Mesothelial cell of epicardium (in vitro differentiated cells): ENCODE measurements at places on chromosomes 7 and 10.

DNA sequence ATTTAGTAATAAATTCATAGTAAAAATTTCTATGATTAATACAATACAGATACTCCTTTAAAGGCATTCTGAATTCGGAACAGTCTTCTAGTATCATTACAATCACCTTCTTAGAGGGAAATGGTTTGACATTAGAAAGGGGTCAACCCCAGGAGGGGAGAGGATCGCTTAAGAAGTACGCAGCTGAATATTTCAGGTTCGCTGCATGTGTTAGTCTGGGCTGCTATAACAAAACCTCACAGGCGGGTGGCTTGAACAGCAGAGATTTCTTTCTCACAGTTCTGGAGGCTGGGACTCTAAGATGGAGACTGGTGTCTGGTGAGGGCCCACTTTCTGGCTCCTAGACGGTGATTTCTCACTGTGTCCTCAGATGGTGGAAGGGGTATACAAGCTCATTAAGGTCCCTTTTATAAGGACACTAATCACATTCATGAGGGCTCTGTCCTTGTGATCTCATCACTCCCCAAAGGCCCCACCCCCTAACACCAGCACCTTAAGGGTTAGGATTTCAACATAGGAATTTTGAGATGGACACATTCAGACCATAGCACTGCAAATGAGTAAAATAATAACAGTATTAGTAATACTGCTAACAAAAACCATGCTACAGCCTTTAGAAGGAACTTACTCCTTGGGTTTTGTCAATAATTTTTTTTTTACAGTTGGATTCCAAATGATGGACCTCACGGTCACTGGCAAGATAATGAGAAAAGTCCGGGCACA lies 34.0 kb downstream of the GNA12 start:
- H3K4me1 ChIP-seq = peaks cover 31% of the 10 kb centered on the region
- H3K27ac ChIP-seq = no peak overlapping the region
- peaks cover 9% of the 10 kb centered on the region for H3K36me3 ChIP-seq
- H3K27me3 ChIP-seq = no peaks in the 10 kb centered on the region
- DNase-seq = no peak

DNA sequence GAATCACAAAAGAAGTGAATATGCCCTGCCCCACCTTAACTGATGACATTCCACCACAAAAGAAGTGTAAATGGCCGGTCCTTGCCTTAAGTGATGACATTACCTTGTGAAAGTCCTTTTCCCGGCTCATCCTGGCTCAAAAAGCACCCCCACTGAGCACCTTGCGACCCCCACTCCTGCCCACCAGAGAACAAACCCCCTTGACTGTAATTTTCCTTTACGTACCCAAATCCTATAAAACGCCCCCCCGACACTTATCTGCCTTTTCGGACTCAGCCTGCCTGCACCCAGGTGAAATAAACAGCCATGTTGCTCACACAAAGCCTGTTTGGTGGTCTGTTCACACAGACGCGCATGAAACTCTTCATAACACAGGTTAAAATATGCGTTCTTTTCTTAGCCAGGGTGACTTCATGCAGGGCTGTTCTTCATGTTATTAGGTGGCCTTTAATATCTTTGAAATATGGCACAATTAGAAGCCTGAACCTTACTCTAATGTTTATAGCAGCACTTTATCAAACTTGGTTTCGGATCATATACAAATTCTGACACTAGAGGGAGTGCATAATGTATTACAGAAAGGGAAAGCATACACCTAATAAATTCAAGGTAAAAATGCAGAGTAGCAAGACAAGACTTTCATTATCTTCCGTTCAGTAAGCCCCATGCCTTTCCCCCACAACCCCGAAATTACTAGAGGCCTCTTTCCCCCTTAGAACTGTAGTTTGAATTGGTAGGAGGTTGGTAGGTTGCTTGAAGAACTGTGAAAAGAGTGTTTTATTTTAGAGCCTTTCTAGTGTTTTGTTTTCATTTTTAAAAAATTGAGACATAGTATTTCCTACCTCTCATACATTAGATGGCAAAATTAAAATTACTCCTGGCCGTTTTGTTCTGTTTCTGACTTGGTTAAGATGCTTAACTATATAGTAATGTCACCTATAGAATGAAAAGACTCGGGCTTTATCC lies 117.9 kb downstream of the NPY start:
- H3K4me1 ChIP-seq = peaks cover 13% of the 10 kb centered on the region
- peaks cover 30% of the 10 kb centered on the region for H3K27me3 ChIP-seq
- H3K4me3 ChIP-seq = peak overlapping the region; percentile 7
- no peak overlapping the region for H3K27ac ChIP-seq
- no peaks in the 10 kb centered on the region for H3K36me3 ChIP-seq

DNA sequence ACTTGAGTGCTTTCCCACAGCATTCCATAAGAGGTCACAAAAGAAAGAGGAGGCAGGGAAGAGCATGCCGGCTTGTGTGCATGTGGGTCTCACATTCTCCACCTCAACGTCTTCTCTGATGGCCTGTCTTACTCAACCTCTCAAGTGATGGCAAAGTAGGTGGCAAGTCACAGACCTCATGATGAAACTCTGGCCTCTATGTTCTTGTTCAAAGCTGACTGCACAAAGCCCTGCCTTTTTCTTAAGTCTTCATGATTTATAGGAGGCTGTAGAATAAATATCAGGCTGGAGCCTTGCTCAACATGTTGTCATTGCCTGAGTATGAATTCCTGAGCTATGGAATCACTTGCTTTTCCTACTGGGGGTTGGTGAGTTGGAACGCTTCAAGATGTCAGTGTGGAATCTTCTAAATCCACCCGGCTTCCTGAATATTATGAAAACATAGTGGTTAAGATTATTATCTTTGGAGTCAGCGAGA lies 213.6 kb upstream of the INHBA start:
- H3K27ac ChIP-seq = peak overlapping the region; percentile 82
- no peak for DNase-seq
- H3K4me1 ChIP-seq = peaks cover 17% of the 10 kb centered on the region
- no peaks in the 10 kb centered on the region for H3K36me3 ChIP-seq

GRCh38 chr7:47596502-47597202 lies 14.7 kb upstream of the TNS3 start:
- no peak for DNase-seq
- no peak overlapping the region for H3K4me3 ChIP-seq
- H3K4me1 ChIP-seq = peaks cover 34% of the 10 kb centered on the region
- H3K27ac ChIP-seq = no peak overlapping the region

DNA sequence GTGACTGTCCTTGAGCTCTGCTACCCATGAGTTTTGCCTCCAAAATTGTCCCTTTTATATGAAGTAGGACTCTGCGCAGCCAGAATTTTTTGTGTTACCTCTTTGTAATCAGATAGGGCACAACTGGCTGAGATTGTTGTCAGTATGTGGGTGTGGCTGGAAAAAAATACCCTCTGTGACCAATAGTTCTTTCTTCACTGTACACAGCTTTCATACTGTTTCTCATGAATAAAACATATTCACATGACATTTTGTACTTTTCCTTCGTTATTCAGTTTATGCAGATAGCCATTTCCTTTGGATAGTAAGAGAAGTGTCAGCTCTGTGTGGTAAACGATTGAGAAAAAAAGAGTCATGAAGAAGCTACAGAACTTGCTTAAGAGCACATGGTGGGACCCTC lies 49.6 kb upstream of the WNT8B start:
- H3K27me3 ChIP-seq = peaks cover 6% of the 10 kb centered on the region
- DNase-seq = no peak
- no peak overlapping the region for H3K27ac ChIP-seq
- H3K36me3 ChIP-seq = peaks cover 4% of the 10 kb centered on the region
- H3K4me3 ChIP-seq = no peak overlapping the region

DNA sequence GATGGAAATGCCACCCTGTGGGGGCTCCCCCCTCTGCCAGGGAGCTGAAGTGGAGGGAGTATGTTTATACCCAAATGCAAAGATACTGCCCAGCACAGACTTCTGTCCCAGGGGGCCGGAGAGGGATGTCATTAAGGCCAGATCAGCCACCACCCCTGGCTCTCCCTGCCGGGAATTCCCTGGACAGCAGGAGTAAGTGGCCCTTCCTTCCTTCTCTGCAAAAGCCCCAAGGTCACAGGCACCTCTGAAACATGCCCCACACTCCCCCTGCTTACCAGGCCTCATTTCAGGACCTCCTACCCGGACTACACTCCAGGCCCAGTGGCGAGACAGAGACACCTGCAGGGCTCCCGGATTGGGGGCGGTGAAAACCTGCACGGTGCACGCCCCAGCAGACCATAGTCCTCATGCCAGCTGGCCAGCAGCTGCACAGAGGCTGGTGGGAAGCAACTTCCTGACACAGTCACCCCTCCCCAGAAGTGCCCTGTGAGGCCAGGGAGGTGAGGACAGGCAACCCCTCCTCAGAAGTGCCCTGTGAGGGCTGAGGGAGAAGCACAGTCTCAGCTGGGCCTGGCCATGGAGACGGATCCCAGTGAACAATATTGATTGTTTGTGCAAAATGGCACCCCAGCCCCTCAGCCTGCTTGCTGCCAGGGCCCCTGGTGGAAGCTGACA lies 33.0 kb upstream of the RET start:
- peaks cover 2% of the 10 kb centered on the region for H3K4me1 ChIP-seq
- no peak overlapping the region for H3K27ac ChIP-seq
- DNase-seq = peak; percentile 29
- H3K4me3 ChIP-seq = no peak overlapping the region
- H3K36me3 ChIP-seq = no peaks in the 10 kb centered on the region

DNA sequence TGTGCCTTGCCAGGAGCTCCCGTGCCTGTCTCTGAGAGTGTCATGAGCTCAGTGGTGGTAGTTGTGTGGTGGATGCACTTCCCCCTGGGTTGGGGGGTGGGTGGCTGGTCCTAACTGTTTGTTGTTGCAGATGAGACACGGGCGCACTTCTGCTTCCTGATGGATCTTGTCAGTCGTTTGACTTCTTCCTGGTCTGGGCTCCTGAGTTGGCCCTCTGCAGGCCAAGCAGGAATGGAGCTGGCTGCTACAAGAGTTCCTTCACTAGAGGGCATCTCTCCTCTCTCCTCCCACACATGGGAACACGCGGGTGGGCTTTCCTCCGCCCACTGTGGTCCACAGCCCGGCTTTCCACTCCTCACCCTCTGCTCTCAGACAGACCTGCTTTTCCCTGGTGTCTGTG lies 82.0 kb downstream of the BMS1 start:
- H3K27ac ChIP-seq = no peak overlapping the region
- H3K27me3 ChIP-seq = peaks cover 65% of the 10 kb centered on the region
- no peaks in the 10 kb centered on the region for H3K4me1 ChIP-seq
- no peaks in the 10 kb centered on the region for H3K36me3 ChIP-seq

DNA sequence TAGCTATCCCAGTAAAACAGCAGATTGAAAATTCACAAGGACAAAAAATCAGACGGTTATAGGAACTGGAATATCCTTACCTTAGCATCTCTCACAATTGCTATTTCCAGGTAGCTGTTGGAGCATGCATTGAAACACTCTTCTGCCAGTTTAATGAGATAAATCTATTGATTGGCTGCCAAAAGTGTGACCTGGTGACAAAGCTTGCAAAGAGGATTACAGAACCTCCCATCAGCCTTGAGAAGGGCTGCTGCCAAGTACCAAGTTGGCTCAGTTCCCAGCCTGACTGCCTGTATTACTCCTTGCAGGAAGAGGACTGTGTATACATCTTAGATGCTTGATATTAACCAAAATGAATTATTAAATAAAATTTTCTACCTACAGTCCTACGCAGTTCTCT lies 5.1 kb downstream of the PRLHR start:
- H3K4me3 ChIP-seq = no peak overlapping the region
- no peak for DNase-seq
- H3K36me3 ChIP-seq = no peaks in the 10 kb centered on the region
- H3K4me1 ChIP-seq = no peaks in the 10 kb centered on the region

DNA sequence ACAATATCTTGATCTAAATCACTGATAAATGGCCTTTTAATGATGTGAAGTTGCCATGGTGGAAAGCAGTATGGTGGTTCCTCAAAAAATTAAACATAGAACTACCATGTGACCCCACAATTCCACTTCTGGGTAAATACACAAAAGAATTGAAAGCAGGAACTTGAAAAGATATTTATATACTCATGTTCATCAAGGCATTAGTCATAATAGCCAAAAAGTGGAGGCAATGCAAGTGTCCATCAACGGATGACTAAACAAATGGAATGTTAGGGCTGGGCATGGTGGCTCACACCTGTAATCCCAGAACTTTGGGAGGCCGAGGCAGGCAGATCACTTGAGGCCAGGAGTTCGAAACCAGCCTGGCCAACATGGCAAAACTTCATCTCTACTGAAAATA lies 2.0 kb upstream of the DNAJC12 start:
- H3K4me3 ChIP-seq = no peak overlapping the region
- H3K4me1 ChIP-seq = peaks cover 14% of the 10 kb centered on the region
- H3K27ac ChIP-seq = no peak overlapping the region
- no peak for DNase-seq
- H3K27me3 ChIP-seq = no peaks in the 10 kb centered on the region

- H3K4me3 ChIP-seq = no peak overlapping the region
- H3K27ac ChIP-seq = no peak overlapping the region
- DNase-seq = no peak
- H3K27me3 ChIP-seq = no peaks in the 10 kb centered on the region
Measured at GRCh38 chr7:137484326-137484725, 140.8 kb upstream of the PTN start.

DNA sequence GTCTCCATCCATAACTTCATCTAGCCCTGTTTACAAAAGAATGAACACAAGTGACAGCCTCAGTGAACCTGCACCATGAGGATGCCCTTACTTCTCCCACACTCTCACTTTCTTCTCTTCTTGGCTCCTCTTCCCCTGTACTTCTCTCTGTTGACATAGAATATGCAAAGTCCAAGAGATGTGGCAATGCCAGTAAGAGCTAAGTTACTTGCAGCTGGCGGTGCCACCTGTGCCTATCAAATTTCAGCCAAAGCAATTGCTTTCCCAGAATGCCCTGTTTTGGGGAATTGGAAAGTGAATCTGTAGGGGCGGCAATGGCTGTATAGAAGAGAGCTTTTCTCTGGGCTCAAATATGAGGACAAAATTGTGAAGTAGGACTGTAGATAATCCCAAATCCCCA lies 557.8 kb downstream of the AUTS2 start:
- no peaks in the 10 kb centered on the region for H3K27me3 ChIP-seq
- H3K36me3 ChIP-seq = peaks cover 14% of the 10 kb centered on the region
- H3K27ac ChIP-seq = no peak overlapping the region
- H3K4me3 ChIP-seq = no peak overlapping the region
- peaks cover 13% of the 10 kb centered on the region for H3K4me1 ChIP-seq

- no peak overlapping the region for H3K27ac ChIP-seq
- H3K4me1 ChIP-seq = no peaks in the 10 kb centered on the region
- peaks cover 60% of the 10 kb centered on the region for H3K27me3 ChIP-seq
- H3K4me3 ChIP-seq = no peak overlapping the region
- H3K36me3 ChIP-seq = no peaks in the 10 kb centered on the region
Measured at GRCh38 chr7:30970594-30971094, 6.9 kb downstream of the GHRHR start.

- no peak overlapping the region for H3K27ac ChIP-seq
- DNase-seq = no peak
- no peak overlapping the region for H3K4me3 ChIP-seq
- H3K4me1 ChIP-seq = peaks cover 56% of the 10 kb centered on the region
- H3K27me3 ChIP-seq = no peaks in the 10 kb centered on the region
Measured at GRCh38 chr7:102892631-102893278, 20.0 kb upstream of the LRRC17 start.

GRCh38 chr7:55065079-55065478 lies 46.3 kb downstream of the EGFR start:
- DNase-seq = no peak
- H3K36me3 ChIP-seq = no peaks in the 10 kb centered on the region

GRCh38 chr10:92972066-92972870 lies 88.3 kb upstream of the CYP26C1 start:
- H3K4me3 ChIP-seq = no peak overlapping the region
- DNase-seq = no peak
- peaks cover 40% of the 10 kb centered on the region for H3K36me3 ChIP-seq
- no peaks in the 10 kb centered on the region for H3K4me1 ChIP-seq

GRCh38 chr10:32972460-32972859 lies 14.4 kb upstream of the ITGB1 start:
- H3K4me1 ChIP-seq = peaks cover 14% of the 10 kb centered on the region
- H3K36me3 ChIP-seq = no peaks in the 10 kb centered on the region
- H3K27ac ChIP-seq = peak overlapping the region; percentile 4
- no peaks in the 10 kb centered on the region for H3K27me3 ChIP-seq
- DNase-seq = no peak
